GM18507 (cell line): ENCODE measurements at places on chromosomes 3 and 15.

DNA sequence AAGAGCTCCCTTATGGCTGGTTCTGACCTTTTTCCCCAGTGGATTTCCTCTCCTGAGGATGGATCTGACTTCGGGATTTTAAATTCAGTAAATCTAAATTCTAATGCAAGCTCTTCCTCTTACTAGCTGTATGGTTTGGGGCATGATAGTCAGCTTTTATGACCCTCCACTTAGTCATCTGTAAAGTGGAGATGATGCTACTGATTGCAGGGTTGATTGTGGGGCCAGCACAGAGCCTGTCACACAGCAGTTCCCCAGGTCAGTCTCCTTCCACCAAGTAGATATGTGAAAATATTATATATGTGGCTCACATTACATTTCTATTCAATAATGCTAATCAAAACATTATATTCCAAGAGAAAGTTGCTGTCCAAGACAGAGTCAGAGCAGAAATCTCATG, 141.3 kb upstream of the UBE2E1 start:
- DNase-seq: no peak

DNA sequence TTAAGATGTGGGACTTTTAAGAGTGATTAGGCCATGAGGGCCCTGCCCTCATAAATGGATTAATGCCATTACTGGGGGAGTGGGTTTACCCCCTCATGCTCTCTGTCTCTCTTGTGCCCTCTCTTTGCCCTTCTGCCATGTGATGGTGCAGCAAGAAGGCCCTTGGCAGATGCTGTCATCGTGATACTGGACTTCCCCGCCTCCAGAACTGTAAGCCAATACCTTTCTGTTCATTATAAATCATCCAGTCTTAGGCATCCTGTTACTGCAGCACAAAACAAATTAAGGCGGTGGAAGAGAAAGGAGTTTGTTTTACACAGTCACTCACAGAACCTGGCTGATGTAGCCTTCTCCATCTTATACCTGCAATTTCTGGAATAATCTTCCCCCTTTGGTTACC, 360.3 kb upstream of the TBL1XR1 start:
- DNase-seq: no peak

- no peak for DNase-seq
Observed at GRCh38 chr3:165192610-165193192, 3.5 kb downstream of the SLITRK3 start.

- no peak for DNase-seq
Observed at GRCh38 chr15:40930430-40931299, 1.5 kb downstream of the DLL4 start.

DNA sequence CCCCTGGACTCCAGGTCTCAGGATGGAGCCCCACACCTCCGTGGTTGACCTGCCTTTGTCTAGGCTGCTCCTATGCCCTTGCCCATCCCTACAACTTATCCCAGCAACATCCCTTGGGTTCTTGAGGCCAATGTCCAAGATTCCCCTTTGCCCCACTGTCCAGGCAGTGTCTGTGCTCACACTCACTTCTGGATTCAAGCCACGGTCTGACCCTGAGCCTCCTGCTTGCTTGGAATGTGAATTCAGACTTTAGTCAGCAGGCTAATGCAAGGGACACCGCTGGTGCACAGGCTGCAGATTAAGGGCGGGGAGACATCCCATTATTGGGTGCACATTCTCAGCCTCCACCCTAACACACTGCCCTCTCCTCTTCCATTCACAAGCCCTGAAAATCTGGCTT, 154.1 kb downstream of the WNT5A start:
- no peak for DNase-seq
